ENCODE measurements at places on chromosomes 4 and X.

- no peak for DNase-seq
Observed at GRCh38 chrX:82092307-82092706, 890.4 kb downstream of the SH3BGRL start.

DNA sequence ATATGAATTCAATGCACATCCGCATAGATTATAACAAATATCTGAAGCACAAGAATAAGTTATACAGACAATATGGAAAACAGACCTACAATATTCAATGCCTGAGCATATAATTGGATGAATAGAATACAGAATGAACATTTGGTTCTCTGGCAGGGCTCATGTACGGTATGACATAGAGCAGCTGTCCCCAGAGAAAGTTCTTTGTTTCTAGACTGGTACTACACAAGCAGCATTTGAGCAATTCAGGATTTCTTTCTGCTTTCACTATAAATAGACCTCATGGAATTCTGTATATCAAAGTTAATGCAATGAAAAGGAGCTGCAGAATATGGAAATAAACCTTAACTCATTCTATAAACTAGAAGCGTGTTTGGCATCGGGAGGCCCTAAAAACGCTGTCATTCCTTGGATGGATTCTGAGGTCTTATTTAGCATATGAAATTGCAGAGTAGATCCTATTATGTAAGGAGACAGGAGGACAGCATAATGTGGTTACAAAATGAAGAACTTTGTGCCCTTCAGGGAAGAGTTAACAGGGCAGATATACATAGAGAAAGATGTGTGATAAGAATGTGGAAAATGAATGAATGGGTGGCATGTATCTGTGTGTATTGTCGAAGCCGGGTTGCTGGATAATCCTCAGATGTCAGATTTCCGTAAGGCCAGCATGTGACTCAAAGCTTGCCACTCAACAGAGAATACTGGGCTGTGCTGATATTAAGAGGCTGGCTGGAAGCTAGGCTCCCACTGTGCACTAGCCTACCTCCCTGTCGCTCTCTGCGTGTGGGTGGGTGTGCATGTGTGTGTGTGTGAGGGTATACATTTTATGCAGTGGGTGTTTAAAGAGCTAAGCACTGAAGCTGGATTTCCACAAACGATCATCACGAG lies 103.3 kb upstream of the SLC4A4 start:
- no peak for DNase-seq

- DNase-seq: no peak
Observed at GRCh38 chrX:38854305-38854704, 53.0 kb downstream of the MID1IP1 start.

GRCh38 chrX:14359727-14360126 lies 169.6 kb upstream of the GLRA2 start:
- no peak for DNase-seq

- peak; percentile 36 for DNase-seq
Observed at GRCh38 chrX:20412871-20413486, 146.3 kb upstream of the RPS6KA3 start.

GRCh38 chr4:183321516-183321915 lies 710 bp downstream of the CLDN24 start:
- DNase-seq: no peak

GRCh38 chr4:100590325-100590724 lies 72.5 kb upstream of the EMCN start:
- DNase-seq: no peak

GRCh38 chrX:135324463-135324862 lies 15.2 kb downstream of the ETDC start:
- no peak for DNase-seq

- no peak for DNase-seq
Observed at GRCh38 chrX:21606002-21606401, 52.1 kb downstream of the KLHL34 start.

GRCh38 chr4:165803005-165803404 lies 70.0 kb upstream of the TLL1 start:
- no peak for DNase-seq

GRCh38 chrX:74779175-74779574 lies 146.1 kb downstream of the NEXMIF start:
- no peak for DNase-seq

DNA sequence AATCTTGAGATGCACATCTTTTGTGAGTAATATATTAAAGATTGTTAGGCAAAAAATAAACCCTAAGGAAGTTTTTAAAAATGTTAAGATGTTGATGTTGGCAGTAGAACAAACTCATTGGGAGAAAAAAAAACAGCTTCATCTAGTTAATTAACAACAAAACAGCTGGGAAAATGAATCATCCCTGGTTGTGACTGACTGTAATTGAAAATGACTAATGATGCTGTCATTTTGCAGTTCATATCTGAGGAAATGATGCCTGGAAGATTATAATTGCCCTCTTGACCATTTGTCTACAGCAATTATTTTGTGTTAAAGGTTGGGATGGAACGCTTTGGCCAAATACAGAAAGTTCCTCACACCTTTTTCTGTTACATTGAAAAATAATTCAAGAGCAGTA lies 760.4 kb upstream of the FTHL17 start:
- no peak for DNase-seq

GRCh38 chr4:68865760-68866159 lies 50.0 kb downstream of the UGT2B10 start:
- no peak for DNase-seq

DNA sequence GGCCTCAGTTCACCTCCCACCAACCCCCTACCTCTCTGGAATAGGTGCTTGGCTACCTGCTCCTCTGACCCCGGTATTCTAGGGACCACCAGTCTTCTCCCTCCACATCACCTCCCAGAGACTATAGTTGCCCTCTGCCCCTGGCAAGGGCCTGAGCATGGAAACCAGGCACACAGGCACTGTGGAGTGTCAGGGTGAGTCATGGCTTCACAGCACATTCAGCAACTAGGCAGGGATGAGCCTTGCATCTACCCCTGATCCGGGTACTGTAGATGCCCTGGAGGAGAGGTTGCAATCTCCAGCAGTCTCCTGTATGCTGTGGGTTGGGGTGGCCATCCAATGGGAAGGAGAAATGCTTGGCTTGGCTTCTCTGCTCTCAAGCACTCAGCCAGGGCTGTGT lies 472.7 kb downstream of the IDS start:
- no peak for DNase-seq

DNA sequence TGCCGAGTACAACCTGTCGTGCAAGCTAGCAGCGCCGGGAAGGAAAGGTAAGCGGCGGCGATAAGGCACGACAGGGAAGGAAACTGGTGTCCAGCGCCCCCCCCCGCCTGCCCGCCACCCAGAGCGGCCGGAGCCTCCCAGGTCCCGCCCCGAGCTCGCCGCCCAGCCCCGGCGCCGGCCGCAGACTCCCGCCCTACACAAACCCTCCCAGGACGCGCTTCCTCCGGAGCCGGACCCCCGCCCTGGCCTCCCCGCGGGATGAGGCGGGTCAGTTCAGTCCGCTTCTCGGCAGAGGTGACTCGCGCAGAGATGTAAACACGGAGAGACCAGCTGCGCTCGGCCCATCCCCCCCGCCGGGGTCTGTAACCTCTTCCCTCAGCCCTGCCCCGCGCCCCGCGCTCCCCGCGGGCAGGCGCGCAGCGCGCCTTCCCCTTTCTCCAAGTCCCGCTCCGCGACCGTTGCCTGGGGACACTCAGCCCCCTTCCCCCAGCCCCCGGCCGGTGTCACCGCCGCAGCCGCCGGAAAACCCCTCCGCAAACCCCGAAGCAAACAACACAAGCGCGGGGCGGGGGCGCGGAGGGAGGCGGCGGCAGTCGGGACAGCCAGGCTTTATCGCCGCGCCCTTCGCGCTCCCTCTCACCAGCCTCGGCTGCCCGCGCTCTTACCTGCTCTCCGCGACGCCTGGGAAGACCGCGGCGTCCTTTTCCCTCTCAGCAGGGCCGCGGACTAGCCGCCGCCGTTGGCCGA lies 543 bp downstream of the ELF2 start:
- DNase-seq: peak; percentile 24

DNA sequence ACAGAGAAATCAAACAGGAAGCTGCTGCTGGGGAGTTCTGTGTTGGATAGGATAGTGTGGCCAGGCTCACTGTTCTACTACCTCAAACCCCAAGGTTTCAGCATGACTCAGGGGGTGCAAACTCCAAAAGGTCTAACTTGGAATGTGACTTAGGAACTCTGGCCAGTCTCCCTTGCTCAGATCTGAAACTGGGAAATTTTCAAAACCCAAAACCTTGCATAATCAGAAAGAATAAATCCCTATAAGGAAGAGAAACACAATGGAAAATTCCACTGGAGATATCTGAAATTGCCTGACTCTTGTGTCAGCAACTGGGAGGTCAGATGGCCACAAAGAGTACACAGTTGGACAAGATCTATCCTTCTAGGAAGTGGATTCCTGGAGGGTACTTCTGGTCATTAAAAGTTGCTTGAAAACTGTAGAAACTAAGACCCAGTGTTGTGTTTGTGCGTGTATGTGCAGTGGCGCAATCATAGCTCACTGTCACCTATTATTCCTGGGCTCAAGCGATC lies 58.0 kb downstream of the PPEF2 start:
- DNase-seq: no peak

DNA sequence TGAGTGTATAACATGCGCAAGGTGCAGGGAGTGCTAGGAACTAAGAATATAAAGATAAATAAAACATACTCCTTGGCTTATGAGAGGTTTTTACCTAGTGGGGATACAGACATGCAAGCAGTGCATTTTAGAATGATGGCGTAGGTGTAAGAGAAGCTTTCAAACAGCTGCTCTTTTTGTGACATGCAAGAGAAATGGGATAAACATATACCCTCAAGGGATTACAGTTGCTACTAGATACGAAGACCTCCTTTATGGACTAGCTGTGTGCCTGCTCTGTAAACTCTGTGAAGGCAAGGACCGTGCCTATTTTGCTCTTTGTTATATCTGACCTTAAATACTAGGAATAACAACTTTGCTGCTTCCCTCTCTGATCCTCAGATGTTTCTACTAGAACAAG lies 39.0 kb upstream of the SLITRK4 start:
- DNase-seq: no peak

DNA sequence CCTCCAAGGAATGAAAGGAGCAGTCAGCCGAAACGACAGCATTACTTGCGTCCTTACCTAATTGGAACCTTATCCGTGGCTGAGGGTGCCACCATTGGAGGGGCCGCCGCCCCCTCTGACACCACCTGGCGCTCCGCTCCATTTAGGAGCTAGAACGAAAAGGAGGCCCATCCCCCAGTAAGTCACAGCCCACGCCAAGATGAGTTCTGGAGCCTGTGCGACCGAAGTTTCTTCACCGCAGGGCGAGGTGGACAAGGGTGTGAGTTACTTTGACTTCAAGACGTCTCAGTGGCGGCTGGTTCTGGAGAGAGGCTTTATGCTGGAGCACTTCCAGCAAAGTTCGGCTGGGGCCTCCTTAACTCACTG lies 729 bp upstream of the IRF2 start:
- DNase-seq: peak; percentile 39

GRCh38 chr4:11702886-11703557 lies 274.3 kb upstream of the HS3ST1 start:
- DNase-seq: no peak

- no peak for DNase-seq
Observed at GRCh38 chr4:82770607-82771006, 28.0 kb downstream of the SCD5 start.

DNA sequence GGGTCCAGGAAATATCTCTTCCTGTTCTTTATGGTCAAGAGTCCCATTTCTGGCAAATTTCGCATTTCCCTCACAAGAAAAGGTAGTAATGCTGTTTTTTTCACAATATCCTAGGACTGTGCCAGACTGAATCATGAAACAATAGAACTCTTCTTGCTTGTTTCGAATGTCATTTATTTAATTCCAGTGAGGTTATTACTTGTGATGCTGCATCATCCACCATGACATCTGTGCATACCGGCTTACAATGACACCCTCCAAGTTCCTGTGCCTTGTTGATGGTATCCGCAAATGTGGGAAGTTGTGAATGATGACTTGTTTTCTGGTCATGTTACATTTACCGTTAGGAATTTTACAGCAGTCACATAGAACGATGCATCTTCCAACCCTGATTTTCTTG lies 42.9 kb upstream of the SPRY1 start:
- DNase-seq: no peak

DNA sequence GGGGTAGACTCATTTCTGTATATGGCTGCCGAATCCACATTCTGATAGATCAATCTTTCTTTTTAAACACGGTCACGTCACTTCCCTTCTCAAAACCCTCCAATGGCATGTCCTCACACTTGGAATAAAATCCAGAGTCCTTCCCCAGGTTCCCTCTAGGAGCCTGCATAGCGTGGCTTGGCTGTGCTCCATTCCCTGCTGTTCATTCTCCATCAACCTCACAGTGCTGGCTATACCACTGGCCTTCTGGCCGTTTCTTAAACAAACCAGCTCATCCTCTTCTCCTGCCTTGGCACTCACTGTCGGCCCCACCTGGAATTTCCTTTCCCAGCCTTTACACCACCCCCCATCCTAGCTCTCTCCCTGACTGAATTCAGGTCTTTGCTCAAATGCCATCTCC lies 77.1 kb downstream of the RBM47 start:
- no peak for DNase-seq

- no peak for DNase-seq
Observed at GRCh38 chrX:152902502-152902820, 4.6 kb downstream of the ZNF185 start.

DNA sequence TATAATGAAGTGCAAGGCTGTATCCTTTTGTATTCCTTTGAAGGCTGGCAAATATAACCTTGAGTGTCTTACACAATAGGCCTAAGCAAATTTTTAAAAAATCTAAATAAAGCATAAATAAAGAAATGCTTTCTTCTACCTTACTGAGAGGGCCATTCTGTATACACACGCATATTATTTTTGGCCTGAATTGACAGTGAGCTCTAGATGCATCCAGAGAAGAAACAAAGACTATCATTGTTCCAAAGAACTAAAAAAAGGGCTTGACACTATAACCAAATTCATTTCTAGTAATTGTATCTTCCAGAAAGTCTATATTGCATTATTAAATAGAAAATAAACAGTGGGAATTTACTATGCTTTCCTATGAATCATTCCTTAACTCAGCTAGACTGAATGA lies 100.2 kb downstream of the MAGEB17 start:
- DNase-seq: no peak

DNA sequence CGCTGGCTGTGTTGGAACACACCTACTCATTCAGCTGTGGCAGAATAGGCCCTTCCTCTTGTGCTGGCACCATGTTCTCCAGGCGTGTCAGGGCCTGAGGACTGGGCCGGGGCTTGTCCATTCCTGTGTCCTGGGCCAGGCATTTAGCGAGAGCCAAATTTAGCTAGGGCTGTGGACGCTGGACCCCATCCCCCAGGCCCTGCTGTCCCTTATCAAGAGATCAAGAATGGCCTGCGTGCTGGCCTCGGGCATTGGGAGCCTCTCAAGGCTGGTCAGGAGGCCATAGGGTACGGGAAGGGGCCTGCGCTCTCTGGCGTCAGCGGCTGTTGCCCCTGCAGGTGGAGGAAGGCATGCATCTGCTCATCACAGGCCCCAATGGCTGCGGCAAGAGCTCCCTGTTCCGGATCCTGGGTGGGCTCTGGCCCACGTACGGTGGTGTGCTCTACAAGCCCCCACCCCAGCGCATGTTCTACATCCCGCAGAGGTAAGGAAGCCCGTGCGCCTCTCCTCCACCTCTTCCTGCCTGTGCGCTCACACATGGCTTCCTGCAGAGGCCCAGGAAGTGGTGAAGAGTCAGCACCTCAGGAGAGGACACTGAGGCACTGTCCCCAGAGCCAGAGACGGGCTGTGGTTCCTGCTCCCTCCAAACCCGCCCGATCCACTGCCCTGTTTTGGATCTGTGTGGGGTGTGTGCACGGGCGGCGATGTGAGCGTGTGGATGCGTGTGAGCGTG lies 15.3 kb downstream of the ABCD1 start:
- DNase-seq: no peak

GRCh38 chr4:109248322-109248900 lies 54.0 kb downstream of the COL25A1 start:
- no peak for DNase-seq

GRCh38 chrX:41923211-41923977 lies at the start of gene CASK:
Gene CASK, minus strand, starts transcription at chrX:41923554. Its CDS starts 566 bp downstream, at chrX:41922988.
- DNase-seq: peak; percentile 80

- DNase-seq: no peak
Observed at GRCh38 chr4:87058356-87059073, 123.7 kb downstream of the AFF1 start.
